T-helper 22 cell (primary cell): ENCODE measurements at places on chromosomes 13 and 19.

GRCh38 chr19:9040131-9040530 lies 29.9 kb upstream of the MUC16 start:
- no peak for DNase-seq

GRCh38 chr19:47702671-47703070 lies 10.6 kb upstream of the EHD2 start:
- DNase-seq = no peak

GRCh38 chr13:46530084-46530935 lies 22.7 kb upstream of the LRCH1 start:
- no peak for DNase-seq

- DNase-seq = no peak
Measured at GRCh38 chr13:43988302-43988701, 108.6 kb downstream of the LACC1 start.

- DNase-seq = no peak
Measured at GRCh38 chr13:73870970-73871935, 263.0 kb downstream of the KLF12 start.

- no peak for DNase-seq
Measured at GRCh38 chr13:65965501-65965900, 1264.6 kb downstream of the PCDH9 start.

DNA sequence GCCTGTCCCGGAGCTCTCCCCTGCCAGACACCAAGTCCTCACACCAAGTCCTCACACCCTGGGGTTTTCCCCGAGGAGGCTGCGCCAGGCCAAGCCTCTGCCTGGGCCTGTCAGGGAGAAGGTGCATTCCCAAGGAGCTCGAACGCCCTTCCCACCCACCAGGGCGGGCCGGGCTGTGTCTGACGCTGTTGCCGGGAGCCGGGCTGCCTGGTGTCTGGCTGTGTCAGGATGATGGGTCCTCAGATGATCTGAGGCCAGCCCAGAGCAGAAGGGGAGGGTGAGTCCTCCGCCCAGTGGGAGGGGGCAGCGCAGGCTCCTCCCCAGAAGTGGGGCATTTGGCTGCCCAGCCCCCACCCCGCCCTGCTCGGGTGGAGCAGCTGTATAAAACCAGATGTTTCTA lies 2.3 kb upstream of the HAS1 start:
- no peak for DNase-seq

DNA sequence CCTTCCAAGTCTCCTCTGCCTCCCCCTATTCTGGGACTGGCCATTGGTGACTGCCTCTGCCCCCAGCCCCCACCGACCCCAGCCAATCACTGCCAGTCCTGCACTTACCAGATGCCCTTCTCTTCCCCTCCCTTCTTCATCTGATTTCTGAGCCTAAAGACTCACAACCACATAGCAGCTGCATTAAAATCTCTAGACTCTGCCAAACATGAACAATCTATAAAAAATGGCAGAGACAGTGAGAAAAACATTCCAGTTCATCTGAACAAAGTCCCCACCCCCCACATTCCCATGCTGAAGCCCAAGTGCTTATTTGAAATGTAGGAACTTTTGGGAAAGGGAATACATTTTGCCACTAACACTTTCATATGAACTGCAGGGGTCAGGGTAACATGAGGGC lies 60.8 kb downstream of the KCTD12 start:
- no peak for DNase-seq

GRCh38 chr13:67554746-67555452 lies 324.8 kb upstream of the PCDH9 start:
- no peak for DNase-seq

DNA sequence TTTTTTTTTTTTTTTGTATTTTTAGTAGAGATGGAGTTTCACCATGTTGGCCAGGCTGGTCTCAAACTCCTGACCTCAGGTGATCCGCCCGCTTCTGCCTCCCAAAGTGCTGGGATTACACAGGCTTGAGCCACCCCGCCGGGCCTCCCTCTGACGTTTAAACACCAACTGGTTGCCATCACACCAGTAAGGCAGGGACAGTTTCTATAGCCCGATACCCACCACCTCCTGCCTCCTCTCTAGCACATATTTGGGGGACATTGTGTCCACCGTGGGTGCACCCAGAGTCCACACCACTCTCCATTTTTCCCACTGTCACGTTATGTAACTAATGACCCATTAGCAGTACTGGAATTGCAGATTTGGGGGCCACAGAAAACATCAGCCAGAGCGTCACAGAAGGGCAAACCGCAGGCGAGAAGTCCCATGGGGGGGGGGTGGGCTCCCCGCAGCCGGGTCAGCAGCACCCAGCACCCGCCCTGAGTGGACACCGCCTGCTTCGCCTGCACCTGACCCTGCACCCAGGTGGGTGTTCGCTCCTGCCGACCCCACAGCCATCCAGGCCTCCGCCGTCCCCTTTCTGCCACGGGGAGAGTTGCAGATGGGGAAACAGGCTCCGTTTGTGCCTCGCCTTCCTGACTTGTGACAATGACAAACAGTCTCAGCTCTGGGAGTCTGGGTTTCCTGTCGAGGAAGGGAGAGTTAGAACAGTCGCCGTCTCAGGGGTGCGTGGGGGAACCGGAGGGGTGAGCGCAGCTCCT lies 3.6 kb downstream of the ONECUT3 start:
- no peak for DNase-seq

- DNase-seq = no peak
Measured at GRCh38 chr13:37417060-37417441, 181.5 kb downstream of the POSTN start.

GRCh38 chr19:56139847-56140582 lies 1.1 kb upstream of the ZNF444 start:
- DNase-seq = no peak

DNA sequence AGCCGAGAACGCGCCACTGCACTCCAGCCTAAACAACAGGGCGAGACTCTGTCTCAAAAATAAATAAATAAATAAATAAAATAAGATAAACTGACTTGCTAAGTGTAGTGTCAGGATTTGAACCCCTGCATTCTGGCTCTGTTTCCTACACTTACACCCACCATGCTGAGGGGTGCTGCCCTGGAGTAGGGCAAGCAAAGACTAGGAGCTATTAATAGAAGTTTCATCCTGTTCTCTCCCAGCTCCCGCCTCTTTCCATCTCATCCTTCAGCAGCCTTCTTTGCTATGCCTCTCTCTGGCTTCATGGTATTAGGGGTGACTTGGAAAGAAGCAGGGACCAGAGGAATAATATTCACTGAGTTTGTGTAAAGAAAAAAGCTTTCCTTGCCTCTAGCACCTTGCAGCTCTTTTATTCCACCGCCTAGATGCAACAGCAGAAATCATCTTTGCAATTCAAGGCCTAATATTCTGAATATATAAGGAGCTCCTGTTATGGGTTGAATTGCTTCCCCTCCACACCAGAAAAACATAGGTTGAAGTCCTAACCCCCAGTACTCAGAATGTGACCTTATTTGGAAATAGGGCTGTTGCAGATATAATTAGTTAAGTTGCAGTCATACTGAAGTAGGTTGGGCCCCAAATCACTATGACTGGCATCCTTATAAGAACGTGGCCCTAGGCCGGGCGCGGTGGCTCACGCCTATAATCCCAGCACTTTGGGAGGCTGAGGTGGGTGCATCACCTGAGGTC lies 8.7 kb upstream of the PLAUR start:
- no peak for DNase-seq

GRCh38 chr13:97165502-97166425 lies 56.4 kb upstream of the MBNL2 start:
- DNase-seq = no peak

- no peak for DNase-seq
Measured at GRCh38 chr19:49157445-49158224, at the start of gene TRPM4. Gene TRPM4, plus strand, starts transcription at chr19:49157792. Its CDS starts 75 bp downstream, at chr19:49157867.
